ENCODE measurements at places on chromosomes 5 and 9.

- no peak for DNase-seq
Measured at GRCh38 chr5:116359592-116359991, 215.0 kb downstream of the SEMA6A start.

GRCh38 chr5:168607946-168608345 lies 28.8 kb upstream of the PANK3 start:
- no peak for DNase-seq

DNA sequence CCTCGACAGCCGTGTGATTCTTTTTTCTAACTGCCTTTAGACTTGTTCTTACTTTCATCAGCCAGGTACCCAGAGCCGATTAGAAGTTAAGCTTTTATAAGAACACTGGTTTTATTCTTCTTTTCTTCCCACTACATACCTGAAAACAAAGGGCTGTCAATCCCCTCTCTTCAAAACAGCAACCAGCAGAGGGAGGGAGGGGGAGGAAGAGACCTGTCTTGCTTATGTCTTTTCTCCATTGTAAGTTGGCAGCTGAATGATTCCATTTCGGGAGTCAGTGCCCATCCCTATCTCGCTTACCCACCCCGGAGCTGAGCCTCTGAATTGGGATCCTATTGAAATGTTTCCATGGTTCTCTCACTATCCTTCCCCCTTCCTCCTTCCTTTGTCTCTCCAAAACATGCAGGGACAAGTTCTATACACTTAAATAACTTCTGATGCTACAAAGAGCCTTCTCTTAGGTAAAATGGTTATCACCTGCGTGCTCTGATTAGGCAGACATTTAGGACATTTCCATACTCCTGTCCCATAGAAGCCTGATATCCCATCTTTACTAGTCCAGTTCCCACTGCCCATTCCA lies 83.9 kb upstream of the WWC1 start:
- DNase-seq, result no peak

DNA sequence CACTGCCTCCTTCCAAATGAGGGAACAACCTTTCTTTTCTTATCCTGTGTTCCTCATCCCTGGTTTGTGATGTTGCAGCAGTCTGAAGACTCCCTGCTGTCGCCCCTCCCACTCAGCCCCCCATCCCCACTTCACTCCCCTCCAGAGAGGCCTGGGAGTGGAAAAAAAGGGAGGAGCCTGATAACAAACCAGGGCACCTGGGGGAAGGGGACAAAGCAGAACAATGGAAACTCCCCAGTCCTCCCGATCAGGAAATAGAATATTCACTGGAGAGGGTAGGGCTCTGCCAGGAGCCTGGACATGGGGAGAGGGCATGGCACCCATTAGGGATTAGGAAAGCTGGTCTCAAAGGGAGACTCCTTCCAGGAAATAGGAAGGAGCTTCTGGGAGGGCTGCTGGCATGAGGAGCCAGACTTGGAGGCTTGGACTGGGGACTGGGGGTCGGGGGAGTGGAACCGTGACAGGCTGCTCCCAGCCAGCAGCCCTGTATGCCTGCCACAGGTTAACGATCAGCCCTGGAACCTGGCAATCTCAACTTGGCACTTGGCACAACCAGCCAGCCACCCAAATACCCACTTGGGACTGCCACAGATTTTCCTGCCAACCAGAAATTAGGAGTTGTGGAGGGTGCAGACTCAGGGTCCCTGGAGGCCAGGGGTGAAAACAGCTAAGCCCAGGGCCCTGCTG lies 20.0 kb downstream of the PCDH1 start:
- DNase-seq, result no peak

- no peak for DNase-seq
Measured at GRCh38 chr9:86766912-86767311, 180.4 kb downstream of the GAS1 start.

DNA sequence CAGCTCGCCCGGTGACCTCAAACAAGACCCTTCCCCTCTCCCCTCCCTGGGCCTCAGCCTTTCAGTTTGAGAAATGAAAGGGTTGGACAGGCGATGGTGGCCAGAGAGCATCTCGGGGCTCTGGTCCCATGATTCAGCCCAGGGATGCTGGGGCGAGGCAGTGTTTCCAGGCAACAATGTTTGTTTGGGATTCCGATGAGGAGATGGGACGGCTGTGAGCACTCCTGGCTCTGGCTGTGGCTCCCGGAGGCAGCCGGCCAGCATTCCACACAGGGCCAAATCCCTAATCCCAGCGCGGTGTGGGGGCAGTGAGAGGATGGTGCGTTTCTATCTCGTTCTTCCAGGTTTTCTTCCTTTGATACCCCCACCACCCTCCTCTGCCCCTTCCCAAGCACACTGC lies 66.0 kb downstream of the HMCN2 start:
- no peak for DNase-seq

DNA sequence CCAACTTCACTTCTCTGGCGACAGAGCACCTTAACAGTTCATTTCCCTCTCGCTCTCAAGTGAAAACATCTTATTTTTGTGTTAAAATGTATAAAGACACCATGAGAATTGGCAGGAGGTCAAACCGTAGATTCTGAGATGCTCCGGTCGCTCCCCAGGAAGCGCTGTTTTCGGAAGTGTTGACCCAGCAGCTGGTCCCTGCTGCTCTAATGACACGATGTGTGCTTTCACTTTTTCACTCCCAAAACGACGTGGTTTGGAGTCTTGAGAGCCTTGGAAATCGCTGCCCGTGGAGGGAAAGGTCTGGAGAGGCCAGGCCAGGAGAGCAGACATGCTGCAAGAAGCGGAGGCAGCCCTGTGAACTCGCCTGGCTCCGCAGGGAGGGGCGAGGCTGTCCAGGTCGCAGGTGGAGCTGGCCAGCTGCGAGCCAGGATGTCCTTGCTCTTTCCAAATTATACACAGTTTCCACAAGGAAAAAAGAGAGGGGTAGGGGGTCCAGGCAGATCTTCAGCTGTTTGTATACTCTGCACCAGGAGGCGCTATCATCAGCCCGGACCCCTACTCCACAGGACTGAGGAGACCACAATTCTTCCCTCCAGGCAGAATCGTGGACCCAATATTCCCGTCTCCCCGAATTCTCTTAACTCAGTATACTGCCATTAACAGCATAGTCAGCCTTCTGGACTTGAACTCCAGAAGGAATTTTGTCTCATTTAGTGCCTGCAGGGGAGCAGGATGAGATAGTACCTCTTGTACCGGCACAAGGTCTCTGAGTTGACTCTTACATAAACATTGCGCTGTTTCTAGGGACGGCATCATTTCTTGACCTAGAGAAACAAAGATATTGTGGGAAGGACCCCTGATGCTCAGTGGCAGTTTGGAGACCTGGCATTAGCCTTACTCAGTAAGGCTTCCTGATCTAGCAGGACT lies 248.6 kb upstream of the ANKRD55 start:
- DNase-seq, result no peak

GRCh38 chr9:16974436-16974835 lies 104.0 kb upstream of the BNC2 start:
- DNase-seq, result no peak

DNA sequence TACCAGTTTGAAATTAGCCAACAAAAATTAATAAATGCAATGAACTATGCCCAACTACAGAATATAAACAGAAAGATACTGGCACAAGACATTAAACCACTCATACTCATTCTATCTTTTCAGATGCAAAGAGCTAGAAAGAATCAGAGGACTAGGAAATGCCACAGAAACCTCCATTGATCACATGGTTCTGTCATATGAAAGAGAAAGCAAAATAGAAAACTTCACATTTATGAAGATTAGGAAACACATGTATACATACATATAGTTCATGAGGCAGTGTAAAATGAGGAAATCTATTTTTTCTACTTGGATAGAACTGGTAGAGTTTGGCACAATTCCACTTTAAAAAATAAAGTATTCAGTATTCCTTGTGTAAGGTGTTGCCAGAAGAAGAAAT lies 275.1 kb upstream of the PTGER4 start:
- DNase-seq, result no peak

DNA sequence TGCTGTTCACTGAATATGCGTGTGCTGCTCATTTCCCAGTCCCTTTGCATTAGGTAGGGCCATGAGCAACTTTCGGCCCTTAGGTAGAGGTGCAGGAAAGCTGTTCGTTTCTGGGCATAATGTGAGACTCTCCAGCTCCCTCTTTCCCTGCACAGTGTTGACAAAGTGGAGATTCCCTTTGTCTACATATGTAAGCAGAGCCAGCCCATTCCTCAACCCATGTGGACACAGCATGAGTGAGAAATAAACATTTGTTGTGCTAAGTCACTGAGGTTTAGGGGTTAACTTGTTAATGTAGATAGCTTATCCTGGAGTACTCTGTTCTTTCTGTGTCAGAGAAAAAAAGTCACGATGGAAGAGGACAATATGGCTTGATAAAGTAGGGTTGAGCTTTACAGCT lies 343.8 kb downstream of the PSAT1 start:
- no peak for DNase-seq

DNA sequence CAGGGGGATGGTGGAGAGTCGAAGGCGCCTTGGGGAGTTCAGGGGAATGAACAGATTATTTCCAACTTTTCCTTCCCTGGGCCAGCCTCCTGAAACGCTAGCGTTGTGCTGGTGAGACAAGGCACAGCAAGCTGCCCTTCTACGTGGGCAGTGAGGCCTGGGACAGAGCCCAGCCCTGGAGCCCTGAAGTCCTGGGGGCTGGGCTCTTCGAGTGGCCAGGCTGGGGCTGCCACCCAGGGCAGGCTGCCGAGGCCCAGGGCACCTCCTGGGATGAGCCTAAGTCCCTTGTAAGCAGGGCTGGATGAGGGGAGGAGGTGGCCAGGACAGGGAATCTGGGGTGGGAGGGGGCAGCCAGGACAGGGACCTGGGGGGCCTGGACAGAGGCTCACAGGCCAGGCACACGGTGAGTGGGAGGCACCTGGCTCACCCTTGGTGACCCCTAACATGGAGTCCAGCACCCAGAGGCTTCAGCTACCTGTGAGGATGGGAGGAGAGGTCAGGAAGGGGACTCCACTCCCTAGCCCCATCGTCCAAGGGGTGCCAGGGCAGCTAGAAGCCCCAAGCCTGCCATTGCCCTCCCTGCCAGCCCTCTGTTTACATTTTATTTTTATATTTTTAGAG lies 1.3 kb upstream of the LCN12 start:
- no peak for DNase-seq

- no peak for DNase-seq
Measured at GRCh38 chr5:120396186-120396585, 67.9 kb upstream of the PRR16 start.

GRCh38 chr9:114301798-114302565 lies 20.9 kb upstream of the ORM1 start:
- no peak for DNase-seq

GRCh38 chr5:168637281-168637680 lies 58.1 kb upstream of the PANK3 start:
- DNase-seq, result no peak

DNA sequence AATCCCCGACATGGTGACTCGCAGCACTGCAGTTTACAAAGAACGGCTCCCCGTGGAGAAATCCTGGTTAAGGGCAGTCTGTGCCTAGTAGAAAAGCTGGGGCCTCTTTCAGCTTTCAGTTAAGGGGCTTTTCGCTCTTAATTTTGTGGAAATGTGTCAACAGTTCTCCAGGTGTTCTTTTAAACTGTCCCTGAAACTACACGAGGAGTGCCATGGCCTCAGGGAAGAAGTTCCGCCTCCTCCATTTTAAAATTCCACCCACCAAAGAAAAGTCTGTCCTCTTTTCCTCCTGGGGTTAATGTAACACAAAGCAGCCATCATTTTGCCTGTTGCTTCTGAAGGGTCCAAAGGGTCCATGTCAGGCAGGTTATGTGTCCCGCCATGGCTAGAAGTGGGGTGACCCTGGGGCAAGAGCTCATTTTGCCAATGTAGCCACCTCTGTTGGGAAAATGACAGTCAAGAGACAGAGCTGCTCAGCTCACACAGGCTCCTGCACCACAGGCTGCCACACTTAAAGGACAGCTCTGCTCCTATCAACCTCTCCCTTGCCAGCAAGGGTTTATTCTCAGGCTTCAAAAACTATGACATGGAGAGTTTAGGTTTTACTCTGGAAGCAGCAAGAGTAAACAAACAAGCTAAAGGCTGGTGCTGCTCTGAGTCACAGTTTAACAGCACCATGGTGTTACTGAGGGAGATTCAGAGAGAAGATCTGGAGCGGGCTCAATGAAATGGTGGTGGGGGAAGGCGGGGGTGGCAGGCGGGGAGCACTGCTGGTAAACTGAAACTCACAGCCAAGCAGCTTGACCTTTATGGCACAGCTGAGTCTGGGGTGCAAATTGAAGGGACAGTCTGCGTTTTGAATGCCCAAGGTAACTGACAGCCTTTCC lies 3.2 kb downstream of the WHRN start:
- DNase-seq, result no peak

DNA sequence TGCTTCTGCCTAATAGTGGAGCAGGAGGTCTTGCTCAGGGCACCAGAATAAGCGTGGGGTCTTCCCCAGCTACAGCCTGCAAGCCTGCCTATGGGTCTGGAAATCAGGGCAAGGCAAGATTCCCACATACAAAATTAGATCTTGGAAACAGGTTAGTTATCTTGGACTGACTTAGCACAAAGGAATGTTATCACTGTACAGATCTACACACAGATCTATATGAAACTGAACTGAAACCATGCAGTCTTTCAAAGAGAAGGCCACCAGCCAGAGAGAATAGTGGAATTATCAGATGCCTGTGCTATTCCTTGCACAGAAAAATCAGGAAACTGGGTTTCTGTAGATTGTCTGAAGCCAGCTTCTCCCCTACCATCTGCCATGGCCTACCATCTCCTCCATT lies 585.7 kb downstream of the ACTL7B start:
- no peak for DNase-seq

Measured in stimulated activated CD4-positive, alpha-beta T cell treated with anti-CD3 and anti-CD28 coated beads, Interleukin-15, amount 100 ng/mL, for 1 hour (primary cell).